T-cell (primary cell): ENCODE measurements at places on chromosomes 12 and 14.

GRCh38 chr12:24911271-24911791 is 37.6 kb downstream of the BCAT1 start:
- DNase-seq, result no peak

DNA sequence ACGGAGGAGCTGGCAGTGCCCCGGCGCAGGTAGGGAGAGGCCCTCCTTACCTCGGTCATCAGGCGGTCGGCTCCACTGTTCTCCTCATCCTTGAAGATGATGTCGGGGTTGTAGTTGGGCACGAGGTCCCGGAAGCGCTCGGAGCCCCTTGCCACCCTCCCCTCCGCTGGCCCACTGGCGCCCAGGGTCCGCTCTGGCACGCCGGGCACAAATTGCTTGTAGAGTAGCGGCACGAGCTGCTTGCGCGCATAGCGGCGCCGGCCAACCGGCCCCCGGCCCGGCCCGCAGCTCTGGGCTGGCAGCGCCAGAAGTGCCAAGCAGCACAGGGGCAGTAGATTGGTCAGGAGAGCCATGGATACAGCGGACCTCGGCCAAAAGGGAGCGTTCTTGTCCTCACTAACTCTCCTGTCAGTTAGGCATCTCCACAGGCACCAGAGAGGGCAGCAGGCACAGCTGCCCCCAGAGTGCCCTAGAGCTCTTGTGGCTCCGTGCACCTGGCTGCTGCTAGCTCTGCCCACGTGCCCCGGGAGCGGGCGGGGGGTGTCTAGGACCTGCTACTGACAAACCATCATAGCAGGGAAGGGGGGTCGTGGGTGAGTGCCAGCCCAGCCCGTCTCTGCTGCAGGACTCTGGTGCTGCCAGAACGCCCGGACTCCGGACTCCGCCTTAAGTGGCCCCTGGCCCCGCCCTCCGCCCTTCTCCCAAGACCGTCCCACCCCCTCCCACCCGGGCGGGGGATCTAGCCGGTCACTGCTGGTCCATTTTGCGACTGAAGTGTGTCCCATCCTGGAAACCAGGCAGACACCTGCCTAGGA is at the start of gene DHH:
Gene DHH, minus strand, starts transcription at position 642 of the 815 bp plus-strand sequence. Its CDS starts 289 bp downstream, at position 353.
- no peak for DNase-seq

GRCh38 chr12:3320881-3321509 is 170.0 kb upstream of the PRMT8 start:
- no peak for DNase-seq

GRCh38 chr14:99125616-99126431 is 146.2 kb downstream of the BCL11B start:
- DNase-seq, result no peak

GRCh38 chr12:57027805-57028153 is 11.4 kb upstream of the TAC3 start:
- DNase-seq, result no peak

DNA sequence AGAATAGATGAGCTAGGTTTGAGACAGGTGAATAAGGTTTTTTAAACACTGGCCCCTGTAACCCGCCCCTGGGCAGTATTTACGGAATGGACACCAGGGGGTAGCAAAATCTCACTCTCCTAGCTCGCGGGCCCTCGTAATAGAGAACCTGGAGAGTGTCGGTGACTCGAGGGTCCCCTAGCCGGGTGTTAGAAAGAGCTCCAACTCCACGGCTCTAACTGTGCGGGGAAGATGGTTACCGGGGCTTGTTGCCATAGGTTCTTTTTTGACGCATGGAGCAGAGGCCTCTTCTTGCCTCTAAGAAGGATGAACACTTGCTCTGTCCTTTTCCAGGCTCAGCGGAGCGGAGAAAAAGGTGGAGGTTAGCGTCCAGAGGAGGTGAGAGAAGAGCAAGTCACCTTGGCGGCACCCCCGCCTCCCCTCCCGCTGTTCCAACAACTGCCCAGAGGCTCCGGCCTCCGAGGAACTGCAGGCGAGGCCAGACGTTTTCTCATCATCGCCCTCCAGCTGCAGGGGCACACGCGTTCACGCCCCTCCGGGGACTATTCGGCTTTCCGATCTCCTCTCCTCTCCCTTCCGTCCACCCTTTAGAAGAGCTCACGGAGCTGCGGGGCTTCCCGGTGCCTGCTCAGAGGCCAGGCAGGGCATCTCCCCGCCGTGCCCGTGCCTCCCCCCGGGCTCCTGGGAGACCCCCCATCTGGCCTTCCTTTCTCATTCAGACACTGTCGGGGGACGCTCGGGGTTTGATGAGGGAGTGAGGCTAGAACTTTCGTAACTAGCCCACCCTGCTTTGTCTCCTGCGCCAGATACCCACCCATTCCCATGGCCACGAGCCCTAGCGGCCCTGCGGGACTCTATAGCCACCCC is 1.4 kb upstream of the ARHGEF40 start:
- DNase-seq, result peak; percentile 47

GRCh38 chr12:64097366-64098105 is 124.6 kb downstream of the KICS2 start:
- no peak for DNase-seq

DNA sequence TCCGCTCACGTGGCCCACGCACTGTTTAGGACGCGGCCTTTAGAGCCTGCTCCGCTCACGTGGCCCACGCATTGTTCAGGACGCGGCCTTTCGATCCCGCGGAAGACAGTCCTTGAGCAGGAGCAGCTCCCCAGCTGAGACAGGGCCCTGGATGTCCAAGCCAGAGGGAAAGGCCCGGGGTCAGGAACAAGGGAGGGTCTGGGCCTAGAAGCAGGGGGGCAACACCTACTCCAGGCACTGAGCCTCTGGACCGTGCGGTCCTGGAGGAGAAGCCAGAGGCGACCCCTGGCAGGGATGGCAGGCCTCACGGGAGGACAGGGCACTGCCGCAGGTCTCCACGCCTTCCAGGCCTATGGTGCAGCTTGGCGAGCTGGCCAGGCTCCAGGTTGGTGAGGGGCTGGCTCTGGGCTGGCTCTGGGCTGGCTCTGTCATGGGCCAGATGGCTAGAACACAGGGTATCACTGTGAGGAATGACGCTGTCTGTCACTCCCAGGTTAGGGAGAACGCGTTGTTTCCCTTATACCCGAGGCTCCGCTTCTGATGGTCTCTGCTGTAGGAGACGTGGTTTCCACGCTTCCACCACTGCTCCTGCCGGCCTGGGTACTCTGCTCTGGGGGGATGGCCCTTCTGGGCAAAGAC is 341.7 kb downstream of the TMEM121 start:
- DNase-seq, result no peak

- DNase-seq, result peak; percentile 57
Measured at GRCh38 chr12:32273712-32274111, 125.6 kb upstream of the FGD4 start.

- DNase-seq, result no peak
Measured at GRCh38 chr12:8697120-8697475, 693 bp upstream of the RIMKLB start.

DNA sequence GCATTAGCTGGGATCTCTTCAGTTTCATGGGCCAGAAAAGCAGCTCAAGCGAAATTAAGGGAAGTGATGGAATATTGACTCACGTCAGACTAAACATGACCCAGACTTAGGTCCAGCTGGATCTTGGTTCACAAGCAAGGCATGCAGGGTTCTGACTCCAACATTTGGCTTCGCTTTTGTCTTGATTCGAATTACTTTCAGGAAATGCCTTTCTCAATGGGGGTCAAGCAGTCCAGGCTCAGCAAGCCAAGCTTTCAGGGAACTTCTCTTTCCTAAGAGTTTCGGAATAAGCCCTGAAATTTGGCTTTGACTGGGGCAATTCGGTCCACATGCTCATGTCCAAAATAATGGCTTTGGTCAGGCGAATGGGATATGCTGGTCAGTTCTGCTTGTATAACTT is 678.7 kb upstream of the TMEM132C start:
- no peak for DNase-seq

- DNase-seq, result no peak
Measured at GRCh38 chr14:43313719-43314118, 1193.4 kb downstream of the FSCB start.

DNA sequence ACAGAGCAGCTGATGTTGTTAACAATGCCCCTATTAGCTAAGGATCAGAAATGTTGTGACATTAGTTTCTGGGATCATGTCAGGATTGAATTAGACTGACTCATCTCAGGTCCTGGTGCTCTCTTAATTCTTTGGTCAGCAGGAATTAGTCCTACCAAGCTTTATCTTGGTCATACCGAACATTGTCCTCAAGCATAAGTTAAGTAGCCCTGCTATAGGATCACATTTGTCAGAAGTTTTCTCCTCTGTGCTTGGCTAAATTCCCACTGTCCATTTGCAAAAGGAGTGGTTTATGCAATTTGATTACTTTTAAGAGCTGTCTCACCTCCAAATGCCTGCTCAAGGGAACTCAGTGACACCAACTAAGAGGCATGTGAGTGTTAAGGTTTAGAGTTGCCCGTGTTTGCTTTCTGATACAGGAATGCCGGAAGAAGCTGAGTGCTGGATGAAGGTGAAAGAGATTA is 48.4 kb upstream of the IFNG-AS1 start:
- DNase-seq, result no peak

DNA sequence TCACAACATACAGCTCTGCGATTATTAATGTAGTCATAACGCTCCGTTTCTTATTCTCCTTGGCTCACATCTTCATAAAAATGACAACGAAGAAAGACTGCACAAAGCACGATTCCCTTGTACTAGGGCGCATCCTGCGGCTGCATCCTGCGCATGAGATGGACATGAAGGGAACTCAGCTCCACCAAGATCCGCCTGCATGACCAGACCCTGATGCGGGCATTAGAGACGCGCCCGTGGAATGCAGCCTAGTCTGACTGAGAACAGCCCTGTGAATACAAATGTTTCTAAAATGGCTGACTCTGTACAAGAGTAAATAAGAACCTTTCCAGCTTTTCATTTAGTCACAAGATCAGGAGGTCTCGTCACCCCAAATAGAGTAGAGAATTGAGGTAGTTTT is 422.2 kb downstream of the NOVA1 start:
- DNase-seq, result no peak

DNA sequence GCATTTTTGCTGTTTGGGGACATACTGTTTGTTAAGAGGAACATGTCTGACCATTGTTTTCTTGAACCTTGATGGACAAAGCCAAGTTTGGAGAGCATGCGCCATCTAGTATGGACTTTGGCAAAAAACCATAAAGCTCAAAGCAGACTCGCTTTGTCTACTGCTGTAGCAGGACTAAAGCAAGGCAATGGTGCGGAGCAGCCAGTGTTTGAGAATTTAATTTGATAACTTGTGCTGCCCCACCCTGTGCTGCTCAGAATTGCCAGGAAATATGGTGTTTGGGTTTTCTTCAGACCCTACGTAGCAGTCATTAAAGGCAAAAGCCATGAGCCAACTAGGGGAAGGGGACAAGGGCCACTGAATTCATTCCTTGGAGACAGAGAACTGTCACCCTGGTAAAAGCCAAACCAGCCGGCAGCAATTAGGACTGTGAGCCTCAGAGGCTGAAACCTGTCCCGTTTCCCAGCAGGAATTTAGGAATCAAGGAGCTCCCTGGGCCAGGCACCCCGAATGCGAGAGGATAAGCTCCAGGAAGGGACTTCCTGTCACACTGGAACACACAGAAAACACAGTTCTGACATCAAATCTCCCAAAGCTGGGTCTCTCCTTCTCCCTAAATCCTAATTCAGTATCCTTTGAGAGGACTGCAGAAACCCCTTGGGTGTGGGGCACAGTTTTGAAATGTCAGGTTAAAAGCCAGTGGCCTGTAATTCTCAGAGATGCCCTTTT is 1.1 kb downstream of the AVIL start:
- no peak for DNase-seq

DNA sequence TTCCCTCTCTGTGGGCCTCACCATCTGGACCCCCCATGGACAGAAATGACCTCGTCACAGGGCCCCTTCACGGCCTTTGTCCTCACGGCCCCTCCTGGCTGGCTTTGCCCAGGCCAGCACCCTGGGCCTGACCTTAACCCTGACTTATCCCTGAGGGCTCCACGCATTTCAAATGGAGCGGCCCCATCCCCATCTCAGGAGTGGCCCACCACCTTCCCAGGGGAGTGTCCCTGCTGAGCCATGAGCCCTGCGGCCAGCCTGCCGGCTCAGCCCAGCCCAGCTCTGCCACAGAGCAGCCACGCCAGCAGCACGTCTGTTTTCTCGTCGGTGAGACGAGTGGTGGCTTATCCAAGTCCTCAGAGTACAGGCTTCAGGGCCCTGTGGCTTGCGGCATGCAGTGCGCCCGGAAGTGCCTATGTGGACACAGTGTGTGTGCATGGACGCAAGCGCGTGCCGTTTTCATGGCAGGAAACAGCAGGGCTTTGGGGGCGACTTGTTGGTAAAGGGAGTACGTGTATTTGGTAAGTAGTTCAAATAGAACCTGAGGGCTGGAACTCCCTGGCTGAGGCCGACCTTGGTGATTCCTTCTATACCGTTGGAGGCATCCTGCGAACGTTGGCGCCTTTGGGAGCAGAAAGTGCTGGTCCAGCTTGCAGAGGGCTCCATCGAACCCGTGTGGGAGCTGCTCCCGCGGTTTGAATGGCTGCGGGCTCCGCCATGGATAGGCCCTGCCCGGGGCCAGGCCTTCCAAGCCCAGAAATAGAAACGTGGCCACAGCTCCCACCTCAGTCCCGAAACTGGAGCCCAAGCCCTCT is 52.1 kb downstream of the LRCOL1 start:
- DNase-seq, result no peak

GRCh38 chr12:56898938-56899337 is 35.3 kb downstream of the SDR9C7 start:
- DNase-seq, result no peak

- DNase-seq, result no peak
Measured at GRCh38 chr12:31906557-31907301, 52.5 kb upstream of the RESF1 start.

DNA sequence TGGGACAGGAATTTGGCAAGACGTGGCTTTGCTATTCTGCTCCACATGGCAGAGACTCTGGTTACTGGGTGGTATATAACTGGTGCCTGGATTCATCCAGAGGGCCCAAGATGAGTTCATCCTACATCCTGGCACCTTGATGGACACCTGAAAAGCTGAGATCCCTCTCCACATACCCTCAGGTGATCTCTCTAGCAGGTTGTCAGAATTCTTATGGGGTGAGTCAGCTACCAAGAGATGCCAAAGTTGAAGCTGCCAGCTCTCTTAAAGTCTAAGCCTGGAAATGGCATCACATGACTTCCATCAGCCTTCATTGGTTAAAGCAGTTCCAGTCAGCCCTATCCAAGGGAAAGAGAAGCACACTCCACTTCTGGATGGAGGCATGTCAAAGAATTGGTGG is 300.7 kb upstream of the SEL1L start:
- DNase-seq, result no peak

- no peak for DNase-seq
Measured at GRCh38 chr14:62896932-62897456, 148.3 kb downstream of the KCNH5 start.
